Thoracic aorta (tissue), 2 donors: ENCODE measurements at places on chromosomes 1 and 21.

- no peak for DNase-seq
Observed at GRCh38 chr1:228997721-228998144, 262.5 kb downstream of the RHOU start.

DNA sequence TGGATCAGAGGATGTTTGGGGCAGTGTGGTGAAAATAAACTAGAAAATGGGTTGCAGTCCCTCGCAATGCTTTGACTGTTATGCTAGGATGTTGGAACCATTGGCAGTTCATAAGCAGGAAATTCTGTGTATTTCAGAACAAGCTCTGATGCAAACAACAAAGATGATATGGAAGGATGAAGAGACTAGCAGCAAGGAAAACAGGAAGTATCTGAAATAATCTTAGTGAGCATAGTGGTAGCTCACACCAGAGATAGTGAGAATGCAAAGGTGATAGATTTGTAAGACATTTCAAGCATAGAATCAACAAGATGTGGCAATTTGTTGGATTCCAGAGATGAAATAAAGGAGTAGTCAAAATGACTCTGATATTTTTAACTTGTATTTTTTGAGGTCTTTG, 11.1 kb upstream of the RCC1 start:
- DNase-seq: no peak

- DNase-seq: no peak
Observed at GRCh38 chr1:217078959-217079358, 355.7 kb upstream of the ESRRG start.

GRCh38 chr1:64242895-64243756, 39.7 kb downstream of the UBE2U start:
- DNase-seq: no peak

DNA sequence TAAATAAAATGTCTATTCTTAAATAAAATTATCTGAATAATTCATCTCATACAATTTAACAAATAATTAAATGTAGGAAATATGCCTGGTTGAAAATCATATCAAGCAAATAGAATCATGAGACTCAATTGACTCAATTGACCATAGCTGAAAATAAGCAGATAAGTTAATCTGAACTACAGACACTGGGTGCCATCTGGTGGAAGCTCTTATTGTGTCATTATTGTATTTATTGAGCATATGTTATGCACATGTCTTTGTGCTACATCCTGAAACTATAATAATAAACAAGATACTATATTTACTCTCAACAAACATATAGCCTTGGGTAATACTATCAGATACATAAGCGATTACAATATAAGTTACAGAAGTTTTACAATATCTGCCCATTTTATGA, 41.0 kb downstream of the BRINP3 start:
- DNase-seq: no peak

DNA sequence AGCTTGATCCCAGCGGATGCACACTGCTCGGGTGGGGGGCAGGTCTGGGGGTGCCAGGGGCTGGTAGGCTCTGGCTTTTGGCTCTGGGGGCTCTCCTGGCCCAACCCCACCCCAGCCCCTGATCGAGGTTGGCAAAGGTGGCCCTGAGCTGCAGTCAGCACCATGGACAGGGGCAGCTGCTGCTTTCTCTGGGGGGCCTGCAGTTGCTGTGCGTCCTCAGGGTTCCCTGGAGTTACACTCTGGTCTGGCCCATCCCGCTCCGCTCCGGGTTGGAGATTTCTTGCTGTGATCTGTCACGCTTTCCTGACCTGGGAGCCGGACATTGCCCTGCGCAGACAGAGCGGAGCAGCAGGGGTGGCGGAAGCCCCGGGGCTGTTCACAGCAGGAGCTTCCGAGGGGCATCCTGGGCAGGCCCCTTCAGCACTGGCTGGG, 8.0 kb upstream of the PLCH2 start:
- DNase-seq: no peak

GRCh38 chr1:20699558-20699957, 18.2 kb downstream of the KIF17 start:
- DNase-seq: no peak

DNA sequence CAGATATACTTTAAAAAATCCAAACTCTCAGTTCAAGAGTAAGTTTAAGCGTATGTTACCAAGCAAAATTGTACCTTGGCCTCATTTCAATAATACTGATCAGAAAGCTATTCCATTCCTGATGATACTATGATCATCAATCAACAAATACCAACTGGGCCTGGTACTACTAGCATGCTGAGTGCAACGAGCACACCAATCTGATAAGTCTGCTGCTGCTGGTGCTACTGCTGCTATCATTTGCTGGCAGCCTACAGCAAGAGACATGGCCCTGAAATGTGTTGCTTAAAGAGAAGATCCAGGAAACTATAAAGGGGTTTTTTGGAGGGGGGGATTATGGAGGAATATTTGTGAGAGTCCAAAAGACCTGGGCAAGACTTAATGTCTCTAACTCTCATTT, 39.7 kb downstream of the NME7 start:
- no peak for DNase-seq

DNA sequence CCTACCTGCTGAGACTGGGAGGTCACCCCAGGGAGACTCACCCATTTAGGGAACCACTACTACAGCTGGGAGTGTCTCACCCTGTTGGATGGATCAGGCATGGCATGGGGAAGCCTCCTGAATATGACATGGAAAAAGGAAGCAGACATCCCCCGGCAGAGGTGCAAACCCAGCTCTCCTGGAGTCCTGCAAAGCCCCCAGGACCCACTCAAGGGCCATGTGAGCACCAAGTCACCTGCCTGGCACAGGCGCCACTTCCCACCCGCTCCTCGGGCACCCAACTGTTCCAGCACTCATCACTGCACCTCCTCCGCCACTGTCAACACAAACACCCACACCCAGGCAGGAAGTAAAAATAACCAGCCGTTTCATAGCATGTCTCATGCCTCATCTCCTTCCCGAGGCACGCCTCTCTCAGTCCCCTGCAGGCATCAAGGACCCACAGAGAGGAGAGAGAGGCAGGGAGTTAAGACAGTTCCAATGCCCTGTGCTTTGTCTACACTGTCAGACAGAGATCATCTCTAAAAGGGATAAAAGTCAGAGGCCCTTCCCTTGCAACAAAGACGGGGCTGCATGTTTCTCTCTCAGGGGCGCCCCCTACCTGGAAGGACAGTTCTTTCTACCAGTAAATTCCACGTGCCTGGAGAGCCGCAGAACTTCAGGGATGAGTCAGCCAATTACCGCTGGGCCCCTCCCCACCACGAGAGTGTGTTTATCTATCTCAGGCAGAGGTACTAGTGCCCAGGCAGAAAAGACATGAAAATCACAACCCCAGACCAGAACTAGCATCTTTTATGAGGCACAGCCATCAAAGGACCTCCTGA, 150.1 kb upstream of the SOD1 start:
- no peak for DNase-seq

DNA sequence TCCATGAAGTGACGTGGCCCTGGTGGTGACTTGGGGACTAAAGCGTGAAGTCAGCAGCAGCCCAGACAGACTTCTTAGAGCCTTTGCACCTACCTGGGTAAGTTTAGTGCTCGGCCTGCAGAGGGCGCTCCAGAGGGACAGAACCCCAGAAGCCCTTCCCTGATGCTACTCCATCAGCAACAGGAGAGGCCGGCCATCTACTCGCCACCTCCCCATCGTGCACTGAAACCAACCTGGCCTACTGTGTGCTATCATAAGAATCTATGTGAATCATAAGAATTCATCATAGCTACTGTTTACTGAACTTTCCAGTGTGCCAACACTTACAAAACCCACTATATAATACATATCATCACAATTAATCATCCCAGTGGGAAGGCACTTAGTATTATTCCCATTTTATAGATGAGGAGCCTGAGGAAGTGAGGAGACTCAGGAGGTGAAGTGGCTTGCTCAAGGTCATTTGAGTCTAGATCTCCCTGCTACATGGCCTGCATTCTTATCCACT, 7.9 kb upstream of the EDN2 start:
- DNase-seq: no peak
